HAP-1 (cell line): ENCODE measurements at places on chromosomes 1 and 21.

- no peak for DNase-seq
Measured at GRCh38 chr1:32719681-32720275, 17.2 kb upstream of the SYNC start.

DNA sequence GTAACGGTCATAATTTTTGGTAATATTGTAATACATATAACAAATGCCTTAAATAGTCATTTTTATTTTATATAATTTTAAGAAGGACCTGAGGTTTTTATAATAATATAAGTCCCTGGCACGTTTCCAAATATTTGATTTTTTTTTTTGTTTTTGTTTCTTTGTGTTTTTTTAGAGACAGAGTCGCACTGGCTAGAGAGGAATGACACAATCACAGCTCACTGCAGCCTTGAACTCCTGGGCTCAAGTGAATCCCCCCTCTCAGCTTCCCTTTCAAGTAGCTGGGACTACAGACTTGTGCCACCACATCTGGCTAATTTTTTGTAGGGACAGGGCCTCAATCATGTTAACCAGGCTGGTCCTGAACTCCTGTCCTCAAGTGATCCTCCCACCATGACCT is 29.7 kb downstream of the ARHGAP29 start:
- DNase-seq, result no peak

GRCh38 chr1:103256490-103256889 is 148.2 kb upstream of the COL11A1 start:
- no peak for DNase-seq

- DNase-seq, result no peak
Measured at GRCh38 chr1:112998592-112999235, 42.7 kb upstream of the SLC16A1 start.

DNA sequence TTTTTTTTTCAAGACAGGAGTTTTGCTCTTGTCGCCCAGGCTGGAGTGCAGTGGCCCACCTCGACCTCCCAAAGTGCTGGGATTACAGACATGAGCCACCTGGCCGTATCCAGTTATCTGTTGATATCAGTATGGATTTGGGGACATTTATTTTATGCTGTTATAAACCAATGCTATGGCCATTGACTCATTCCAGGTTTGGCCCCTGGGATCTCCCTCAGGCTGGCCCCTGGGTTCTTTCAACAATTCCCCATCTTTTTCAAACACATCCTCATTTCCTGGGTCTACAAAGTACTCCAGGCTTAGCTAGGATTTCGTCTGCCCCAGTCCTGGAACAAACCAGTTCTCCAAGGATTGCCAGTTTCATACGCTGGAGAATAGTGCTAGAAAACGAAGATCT is 44.1 kb downstream of the WDR4 start:
- DNase-seq, result no peak

- no peak for DNase-seq
Measured at GRCh38 chr1:153951801-153952200, 5.3 kb upstream of the DENND4B start.
